ENCODE measurements at places on chromosomes 7 and 10. TPM values are rescaled to one million over a fixed set of nuclear protein-coding genes. Genes with fewer than 3 reads are reported as not detected.

DNA sequence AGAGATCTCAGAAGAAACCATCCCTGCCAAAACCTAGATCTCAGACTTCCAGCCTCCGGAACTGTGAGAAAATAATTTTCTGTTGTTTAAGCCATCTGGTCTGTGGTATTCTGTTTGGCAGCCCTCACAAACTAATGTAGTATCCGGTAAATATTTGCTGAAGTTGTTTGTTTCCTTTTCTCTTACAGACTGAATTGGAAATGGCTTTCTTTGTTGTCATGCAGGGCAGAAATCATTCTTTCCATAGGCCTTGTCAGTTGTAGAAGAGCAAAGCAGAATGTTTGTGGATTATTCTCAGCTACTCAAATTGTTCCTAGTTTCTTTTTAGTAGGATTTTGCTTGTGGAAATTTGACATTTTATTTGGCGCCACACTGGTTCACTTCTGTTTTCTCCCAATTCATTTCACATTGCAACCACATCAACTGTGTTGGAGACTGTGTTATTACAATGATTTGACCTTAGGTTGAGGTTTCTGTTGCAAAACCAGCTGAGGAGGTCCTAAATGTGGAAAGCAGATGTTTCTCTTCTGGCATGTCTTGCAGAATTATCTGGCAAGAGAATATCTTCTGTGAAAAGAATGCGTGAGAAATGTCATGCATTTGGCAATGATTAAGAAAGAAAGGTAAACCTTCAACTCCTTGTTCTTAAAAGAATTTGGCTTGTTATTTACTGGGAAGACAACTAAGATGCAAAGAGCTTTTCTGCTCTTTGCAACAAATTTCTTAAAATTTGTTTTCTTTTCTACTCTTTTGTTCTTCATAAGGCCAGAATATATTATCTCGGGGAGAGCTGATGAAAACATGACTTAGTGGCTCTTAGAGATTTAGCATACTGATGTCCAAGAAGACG is 25.8 kb downstream of the ACTA2 start:
- no peak for DNase-seq

- no peak for DNase-seq
Observed at GRCh38 chr10:454860-455259, 234.6 kb downstream of the DIP2C start.

DNA sequence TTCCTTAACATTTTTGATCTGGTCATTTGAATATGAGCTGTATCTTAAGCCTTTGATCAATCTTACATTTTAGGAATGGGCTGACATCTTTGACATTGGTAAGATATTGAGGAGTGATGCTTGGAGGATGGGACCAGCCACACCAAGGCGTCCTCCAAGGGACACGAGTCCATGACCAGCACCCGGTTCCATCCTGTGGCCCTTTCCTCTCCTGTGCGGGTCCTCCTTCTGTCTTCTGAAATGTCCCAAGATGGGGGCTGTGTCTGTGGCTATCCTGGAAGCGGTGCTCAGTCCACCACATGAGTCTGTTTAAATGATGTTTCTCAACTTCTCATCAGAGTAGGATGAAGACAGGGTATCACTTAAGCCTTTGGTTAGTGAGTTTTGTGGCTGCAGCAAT is 67.3 kb upstream of the SHH start:
- no peak for DNase-seq

DNA sequence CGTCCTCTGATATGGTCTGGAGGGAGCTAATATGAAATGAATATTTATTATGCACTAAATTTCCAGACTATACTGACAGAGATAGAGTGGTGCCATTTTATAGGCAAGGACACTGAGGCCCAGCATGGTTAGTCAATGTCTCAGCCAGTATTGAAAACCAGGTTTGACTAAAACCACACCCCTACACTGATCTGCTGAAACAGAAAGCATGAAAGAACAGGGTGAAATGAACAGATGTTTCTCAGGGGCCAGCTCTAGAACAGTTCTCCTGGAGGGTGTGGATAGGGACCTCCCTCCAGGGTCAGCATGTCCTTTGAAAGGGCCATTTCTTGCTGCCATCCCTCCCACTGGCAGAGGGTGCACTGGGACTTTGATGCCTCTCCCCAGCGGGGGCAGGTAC is 700.5 kb downstream of the GRID1 start:
- no peak for DNase-seq

ARHGAP12 gene
- 20.8 TPM for total RNA-seq

FUOM gene
- 32.6 TPM for total RNA-seq

All from right atrium auricular region (tissue), 2 donors.